ENCODE measurements at places on chromosomes 12 and 14. TPM values are rescaled to one million over a fixed set of nuclear protein-coding genes. Genes with fewer than 3 reads are reported as not detected.

DNA sequence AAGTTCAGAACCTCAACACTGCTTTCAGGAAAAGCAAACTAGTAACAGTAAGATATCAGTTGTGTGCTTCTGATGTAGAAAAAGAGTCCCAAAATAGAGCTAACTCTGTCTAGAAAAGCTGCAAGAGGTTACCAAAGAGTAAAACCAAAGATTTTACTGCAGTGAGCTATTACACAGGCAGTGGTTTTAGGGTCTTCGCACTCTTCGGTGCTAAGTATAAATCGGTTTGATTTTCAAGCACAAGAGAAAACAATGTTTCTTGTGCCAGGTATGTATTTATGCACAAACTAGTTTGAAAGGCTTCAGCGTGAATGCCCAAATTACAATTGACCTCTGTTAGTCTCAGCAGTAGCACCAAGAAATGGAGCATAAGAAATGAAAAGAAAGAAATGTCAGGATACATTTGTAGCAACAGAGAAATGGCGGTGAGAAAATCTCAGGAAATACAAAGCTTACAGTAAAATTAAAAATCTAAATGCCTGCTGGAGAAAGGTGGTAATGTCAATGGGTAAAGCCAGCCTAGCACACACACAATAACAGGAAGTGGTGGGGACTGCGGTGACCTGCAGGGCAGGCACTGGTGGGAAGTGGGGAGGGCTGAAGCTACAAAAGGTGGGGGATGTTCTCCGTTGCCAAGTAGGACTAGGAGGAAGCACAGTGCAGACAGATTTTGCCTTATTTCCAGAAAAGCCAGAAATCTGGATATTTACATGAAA is 18.0 kb upstream of the DYRK2 start:
- DNase-seq, result no peak

DNA sequence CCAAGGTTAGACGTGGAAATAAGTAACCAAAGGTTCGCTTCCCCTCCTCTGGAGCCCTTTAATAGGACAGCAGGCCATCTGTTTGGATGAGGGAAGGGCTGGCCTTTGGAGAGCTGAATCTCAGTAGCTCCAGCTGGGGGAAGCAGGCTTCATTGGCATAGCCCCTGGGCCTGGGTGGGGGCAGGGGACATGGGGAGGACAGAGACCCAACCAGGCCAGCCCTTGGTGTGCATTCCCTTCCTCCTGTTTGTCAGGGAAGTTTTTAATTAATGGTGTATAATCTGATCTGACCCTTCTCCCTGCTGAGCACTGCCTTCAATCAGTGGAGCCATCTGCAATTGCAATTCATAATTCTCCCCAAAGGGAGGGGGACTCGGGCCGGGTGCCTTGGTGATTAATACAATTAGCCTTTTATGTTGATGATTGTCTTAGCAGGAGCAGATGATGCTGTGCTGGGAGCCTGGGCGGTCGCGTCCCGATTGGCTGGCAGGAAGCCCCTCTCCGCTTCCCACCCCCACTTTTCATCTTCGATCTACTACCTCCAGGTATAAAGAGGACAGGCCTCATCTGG is 6.4 kb downstream of the AQP6 start:
- DNase-seq, result no peak

DNA sequence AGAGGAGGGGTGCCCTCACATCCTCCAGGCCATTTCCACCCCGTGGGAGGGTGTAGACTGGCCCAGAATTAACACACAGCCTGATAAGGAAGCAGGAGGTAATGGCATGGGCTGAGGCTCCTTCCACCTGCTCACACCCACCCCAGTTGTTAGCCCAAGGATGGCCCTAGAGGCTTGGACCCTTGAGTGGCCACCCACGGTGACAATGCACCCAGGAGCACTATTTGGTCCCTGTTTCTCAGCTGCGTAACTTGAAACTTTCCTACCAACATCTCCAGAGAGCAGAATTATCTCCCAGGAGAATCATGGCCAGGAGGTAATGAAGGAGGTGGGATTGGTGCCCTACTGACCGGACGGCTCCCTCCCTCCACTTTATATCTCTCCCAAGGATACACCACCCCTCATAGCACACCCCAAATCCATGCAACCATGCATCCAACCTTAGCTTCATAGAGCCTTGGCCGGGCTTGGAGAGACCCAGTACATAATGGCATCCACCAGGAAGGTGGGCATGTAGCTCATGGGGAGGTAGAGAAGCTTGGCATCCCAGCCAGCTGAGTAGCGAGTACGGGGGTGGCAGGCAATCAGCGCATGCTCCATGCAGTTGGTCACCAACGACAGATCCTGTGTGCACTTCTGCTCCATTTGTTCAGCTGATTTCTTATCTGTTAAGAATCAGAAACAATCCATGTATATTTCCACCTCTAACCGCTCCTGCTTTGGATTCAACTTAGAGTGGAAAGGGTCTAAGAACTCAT is 5.6 kb downstream of the RDH16 start:
- DNase-seq, result no peak

GRCh38 chr12:92552412-92553108 is 150.2 kb upstream of the PLEKHG7 start:
- DNase-seq, result no peak

Gene ACSM4
- 0.11 TPM for polyA plus RNA-seq
